A549 treated with CORT108297 at 1 μM for 4 hours (cell line): ENCODE measurements at places on chromosomes 2 and 18. TPM values are rescaled to one million over a fixed set of nuclear protein-coding genes. Genes with fewer than 3 reads are reported as not detected.

The ATRAID gene
- total RNA-seq = 208 to 219 TPM (median 213 TPM) in 5 replicates

The STAT4 gene
- total RNA-seq = 3.2 to 4.2 TPM (median 3.7 TPM) in 5 replicates

The ANO7 gene
- 1.5 to 2.6 TPM (median 2.5 TPM) in 5 replicates for total RNA-seq

The RND3 gene
- total RNA-seq = 49.5 to 68.6 TPM (median 53.9 TPM) in 5 replicates

The CXCR1 gene
- not detected in 5 replicates for total RNA-seq

The ASPRV1 gene
- 0.14 to 0.43 TPM (median 0.23 TPM) in 5 replicates for total RNA-seq

The NDC80 gene
- 10.7 to 17.3 TPM (median 12.9 TPM) in 5 replicates for total RNA-seq

The CDH2 gene
- total RNA-seq = 32.4 to 51.1 TPM (median 40.7 TPM) in 5 replicates

The PLCL1 gene
- total RNA-seq = 0.02 TPM in 1 of 5 replicates, not detected in the others

The METTL4 gene
- 5.3 to 6.4 TPM (median 5.7 TPM) in 5 replicates for total RNA-seq

The SP140 gene
- total RNA-seq = 0.10 to 0.45 TPM (median 0.16 TPM) in 3 of 5 replicates, not detected in the others

The MC2R gene
- total RNA-seq = not detected in 5 replicates

The PRSS56 gene
- total RNA-seq = 0.07 to 0.22 TPM (median 0.15 TPM) in 5 replicates

The FOXI3 gene
- total RNA-seq = 0.05 TPM in 1 of 5 replicates, not detected in the others

The PPIL3 gene
- 22.5 to 26.6 TPM (median 24.8 TPM) in 5 replicates for total RNA-seq

The EPC2 gene
- total RNA-seq = 9.8 to 10.7 TPM (median 10.1 TPM) in 5 replicates

The ANKRD30B gene
- total RNA-seq = 0.02 to 0.03 TPM (median 0.02 TPM) in 3 of 5 replicates, not detected in the others

The CLIP4 gene
- total RNA-seq = 23.3 to 28.3 TPM (median 25.5 TPM) in 5 replicates

The IL1RL1 gene
- 0.67 to 1.2 TPM (median 0.86 TPM) in 5 replicates for total RNA-seq

The SLC20A1 gene
- total RNA-seq = 126 to 157 TPM (median 136 TPM) in 5 replicates

The BARD1 gene
- total RNA-seq = 3.9 to 7.1 TPM (median 5.5 TPM) in 5 replicates

The FZD7 gene
- 5.2 to 7.5 TPM (median 7.0 TPM) in 5 replicates for total RNA-seq

The SPDYA gene
- 0.10 to 0.32 TPM (median 0.17 TPM) in 5 replicates for total RNA-seq

The WDSUB1 gene
- 7.7 to 8.5 TPM (median 8.4 TPM) in 5 replicates for total RNA-seq

The REEP1 gene
- total RNA-seq = 0.67 to 0.87 TPM (median 0.74 TPM) in 5 replicates

The ANKRD62 gene
- total RNA-seq = not detected in 5 replicates

The MATN3 gene
- 9.1 to 16.9 TPM (median 14.0 TPM) in 5 replicates for total RNA-seq

The ZSWIM2 gene
- total RNA-seq = not detected in 5 replicates

The SERPINB7 gene
- 1.5 to 2.7 TPM (median 2.3 TPM) in 5 replicates for total RNA-seq

The CDKL4 gene
- 0.15 TPM in 1 of 5 replicates, not detected in the others for total RNA-seq

The CCDC85A gene
- total RNA-seq = 0.08 to 0.20 TPM (median 0.16 TPM) in 5 replicates

The ANKRD30BL gene
- total RNA-seq = not detected in 5 replicates

The PLGLB2 gene
- total RNA-seq = 0.13 to 0.35 TPM (median 0.25 TPM) in 4 of 5 replicates, not detected in the other

The DTNA gene
- total RNA-seq = 0.14 to 0.29 TPM (median 0.23 TPM) in 5 replicates

The C18orf54 gene
- 2.0 to 3.1 TPM (median 2.5 TPM) in 5 replicates for total RNA-seq

The MARS2 gene
- total RNA-seq = 10.4 to 11.5 TPM (median 11.2 TPM) in 5 replicates

The MROH2A gene
- 0.09 to 0.20 TPM (median 0.15 TPM) in 4 of 5 replicates, not detected in the other for total RNA-seq

The SERPINB11 gene
- total RNA-seq = 0.07 to 0.13 TPM (median 0.10 TPM) in 3 of 5 replicates, not detected in the others

The MPP4 gene
- total RNA-seq = 0.06 to 0.21 TPM (median 0.11 TPM) in 5 replicates

The TMEM214 gene
- total RNA-seq = 54.2 to 72.9 TPM (median 69.3 TPM) in 5 replicates

The ALLC gene
- total RNA-seq = 0.06 to 0.13 TPM (median 0.12 TPM) in 4 of 5 replicates, not detected in the other

The CENPA gene
- 48.7 to 57.9 TPM (median 55.8 TPM) in 5 replicates for total RNA-seq
